Activated T-cell treated with anti-CD3 and anti-CD28 coated beads for 48 hours (primary cell): ENCODE measurements at places on chromosomes 3 and 15.

DNA sequence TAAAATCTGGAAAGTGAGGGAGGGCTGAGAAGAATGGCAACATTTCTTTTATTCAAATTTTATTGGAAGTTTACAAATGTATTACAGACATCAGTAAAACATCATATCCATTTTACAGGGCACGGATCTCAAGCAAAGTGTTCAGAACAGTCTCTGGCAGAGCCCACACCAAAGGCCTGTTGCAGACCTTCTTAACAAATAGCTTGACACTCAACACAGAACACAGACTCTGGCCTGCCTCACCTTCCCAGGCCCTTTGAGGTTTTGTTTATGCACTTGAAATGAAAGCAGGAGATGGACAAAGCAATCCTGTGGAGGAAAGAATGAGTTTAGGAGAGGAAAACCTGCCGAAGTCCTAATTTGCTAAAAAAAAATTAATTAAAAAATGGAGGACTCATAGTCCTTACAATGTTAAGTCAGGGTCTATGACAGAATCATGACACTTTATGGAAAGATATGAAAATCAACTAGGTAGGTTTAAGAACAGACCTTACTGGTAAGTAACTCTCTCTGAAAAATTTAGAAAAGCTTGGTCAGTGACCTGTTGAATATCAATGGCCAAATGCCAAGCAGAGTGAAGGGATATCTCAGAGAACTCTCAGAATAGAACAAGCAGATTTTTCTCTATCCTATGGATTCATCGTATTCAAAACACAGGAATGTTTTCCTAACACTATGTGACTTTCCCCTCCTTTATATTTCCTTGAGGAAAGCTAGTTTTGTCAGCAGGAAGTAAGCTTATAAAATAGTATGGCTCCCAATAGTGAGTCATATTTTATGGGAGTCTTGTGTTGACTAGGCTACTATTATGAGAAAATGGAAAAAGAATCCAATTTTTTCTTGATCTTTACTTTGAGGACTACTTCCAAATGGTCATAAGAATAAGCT, 70.8 kb upstream of the PSMD6 start:
- DNase-seq, result no peak

GRCh38 chr15:79357566-79357965, 46.7 kb downstream of the TMED3 start:
- DNase-seq, result no peak

DNA sequence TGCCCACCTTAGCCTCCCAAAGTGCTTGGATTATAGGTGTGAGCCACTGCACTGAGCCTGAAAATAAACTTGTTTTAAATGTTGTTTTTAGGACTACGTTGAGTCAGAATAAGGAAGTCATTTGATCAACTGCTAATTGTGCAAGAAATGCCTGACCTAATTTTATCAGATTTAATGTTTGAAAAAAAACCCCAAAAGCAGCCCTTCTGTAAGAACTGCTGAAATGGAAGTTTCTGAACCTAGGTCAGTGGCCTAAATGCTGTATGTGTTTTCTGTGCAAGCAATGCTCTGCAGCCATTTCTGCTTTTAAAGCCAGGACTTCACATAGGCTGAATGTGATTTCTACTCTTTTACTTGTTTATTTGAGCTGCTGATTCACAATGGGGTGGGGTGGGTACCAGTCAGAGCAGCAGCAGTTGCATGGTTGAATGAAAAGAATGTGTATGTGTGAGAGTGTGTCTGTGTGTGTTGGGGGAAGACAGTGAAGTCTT, 6.6 kb downstream of the GPX1 start:
- DNase-seq, result no peak

DNA sequence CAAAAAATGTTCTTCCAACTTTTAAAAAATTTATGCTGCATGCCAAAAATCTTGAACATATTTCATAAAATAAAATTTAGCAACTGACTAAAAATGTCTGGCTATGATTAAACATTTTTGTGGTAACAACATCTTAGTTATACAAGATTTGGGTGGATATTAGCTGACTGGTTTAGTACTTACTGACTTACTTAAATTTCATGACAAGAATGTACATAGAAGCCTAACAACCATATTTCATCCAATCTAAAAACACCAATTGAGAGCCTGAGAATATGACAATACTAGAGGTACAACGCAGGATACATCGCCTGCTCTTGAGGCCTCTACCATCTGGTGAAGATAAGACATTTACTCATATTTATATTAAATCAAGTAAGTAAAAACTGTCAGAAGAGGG, 34.6 kb downstream of the GNB4 start:
- no peak for DNase-seq

DNA sequence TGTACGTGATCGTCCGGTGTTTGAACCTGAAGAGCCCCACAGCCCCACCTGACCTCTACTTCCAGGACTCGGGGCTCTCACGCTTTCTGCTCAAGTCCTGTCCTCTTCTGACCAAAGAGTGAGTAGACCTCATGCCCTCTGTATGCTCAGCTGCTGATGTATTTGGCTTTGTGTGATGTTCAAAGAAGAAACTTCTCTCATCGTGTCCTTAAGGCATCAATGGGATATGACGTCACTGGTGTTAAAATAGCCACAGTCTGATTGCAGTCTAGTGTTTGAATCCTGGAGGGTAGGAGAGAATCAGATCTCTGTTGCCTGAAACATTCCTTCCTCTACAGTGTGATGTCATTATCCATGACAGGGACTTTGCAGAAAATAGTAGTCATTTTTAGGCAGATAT, 28.1 kb downstream of the ABHD2 start:
- no peak for DNase-seq

DNA sequence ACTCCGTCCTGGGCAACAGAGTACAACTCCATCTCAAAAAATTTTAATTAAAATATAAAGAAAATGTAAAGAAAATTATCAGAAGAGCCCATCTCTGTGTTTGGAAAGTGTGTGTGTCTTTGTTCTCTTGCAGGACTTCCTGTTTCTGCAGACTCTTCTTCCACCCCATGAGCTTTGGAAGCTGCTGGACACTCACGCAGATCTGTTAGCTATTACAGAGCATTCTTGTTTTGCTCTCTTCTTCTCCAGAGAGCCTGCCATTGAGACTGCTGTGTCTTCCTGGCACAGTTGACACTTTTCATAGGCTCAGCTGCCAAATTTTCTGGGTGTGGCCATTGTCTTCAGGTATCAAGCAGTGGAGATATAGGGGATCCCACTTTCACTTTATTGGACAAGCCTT, 6.0 kb upstream of the CCR8 start:
- DNase-seq, result no peak

- no peak for DNase-seq
Observed at GRCh38 chr3:5072100-5072816, 49.8 kb upstream of the ARL8B start.

- DNase-seq, result no peak
Observed at GRCh38 chr3:110261141-110261540, 810.5 kb upstream of the NECTIN3 start.

- no peak for DNase-seq
Observed at GRCh38 chr3:44339181-44340057, 853 bp downstream of the TCAIM start.
